ENCODE measurements at places on chromosomes 2 and 18.

- DNase-seq = peak; percentile 31
These were observed 40.3 kb upstream of the SCG2 start for GRCh38 chr2:223642506-223642905.

DNA sequence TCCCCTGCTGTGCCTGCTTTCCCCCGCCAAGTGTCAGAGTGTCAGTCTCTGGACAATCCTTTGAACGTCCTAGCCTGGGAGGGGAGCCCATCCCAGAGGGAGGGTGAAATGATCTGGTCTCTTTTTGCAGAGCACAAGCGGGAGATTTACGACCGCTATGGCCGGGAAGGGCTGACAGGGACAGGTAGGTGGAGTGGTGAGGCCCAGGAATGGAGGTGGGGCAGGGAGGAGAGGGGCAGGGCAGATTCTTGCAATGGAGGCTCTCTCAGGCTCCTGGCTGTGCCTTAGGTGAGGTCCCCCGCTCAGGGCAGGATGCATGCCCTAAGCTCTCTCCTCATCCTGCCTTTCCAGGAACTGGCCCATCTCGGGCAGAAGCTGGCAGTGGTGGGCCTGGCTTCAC, 2.4 kb downstream of the DNAJB2 start:
- DNase-seq = no peak

- peak; percentile 85 for DNase-seq
These were observed 27.4 kb upstream of the MRO start for GRCh38 chr18:50847192-50847591.

DNA sequence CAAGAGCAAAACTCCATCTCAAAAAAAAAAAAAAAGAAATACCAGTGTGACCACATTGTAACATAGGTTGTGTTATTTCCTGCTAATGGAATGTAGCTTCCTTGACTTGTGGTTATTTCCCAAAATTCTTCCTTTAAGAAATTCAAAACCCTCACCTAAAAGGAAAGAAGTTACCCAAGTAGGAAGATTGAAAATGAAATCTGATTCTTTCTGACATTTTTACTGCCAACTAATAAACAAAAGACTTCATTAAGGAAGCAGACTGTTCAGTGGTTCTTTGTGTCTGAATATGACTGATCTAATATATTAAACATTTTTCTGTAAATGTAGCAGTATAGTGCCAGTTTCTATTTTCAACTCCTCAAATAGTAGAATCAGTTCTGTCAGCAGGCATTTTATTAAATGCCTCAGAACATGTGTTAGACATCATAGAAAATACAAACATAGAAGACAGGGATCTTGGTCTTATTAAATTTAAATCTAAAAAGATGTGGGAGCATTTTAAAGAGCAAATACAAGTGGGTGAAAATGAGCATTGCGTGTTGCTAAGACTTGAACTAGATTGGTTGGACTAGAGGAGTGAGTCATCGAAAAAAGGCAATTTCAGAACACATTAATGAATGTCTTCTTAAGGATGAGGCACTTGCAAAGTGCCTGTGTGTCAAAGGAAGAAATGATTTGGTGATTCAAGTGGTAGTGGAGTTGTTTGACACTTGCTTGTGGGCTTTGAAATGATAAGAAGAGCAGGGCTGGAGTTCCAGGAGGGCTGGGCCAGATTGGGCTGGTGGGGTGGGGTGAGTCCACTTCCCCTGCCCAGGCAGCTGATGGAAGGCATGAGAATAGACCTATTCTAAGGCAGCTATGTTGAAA, 53.4 kb downstream of the PKP4 start:
- peak; percentile 67 for DNase-seq

DNA sequence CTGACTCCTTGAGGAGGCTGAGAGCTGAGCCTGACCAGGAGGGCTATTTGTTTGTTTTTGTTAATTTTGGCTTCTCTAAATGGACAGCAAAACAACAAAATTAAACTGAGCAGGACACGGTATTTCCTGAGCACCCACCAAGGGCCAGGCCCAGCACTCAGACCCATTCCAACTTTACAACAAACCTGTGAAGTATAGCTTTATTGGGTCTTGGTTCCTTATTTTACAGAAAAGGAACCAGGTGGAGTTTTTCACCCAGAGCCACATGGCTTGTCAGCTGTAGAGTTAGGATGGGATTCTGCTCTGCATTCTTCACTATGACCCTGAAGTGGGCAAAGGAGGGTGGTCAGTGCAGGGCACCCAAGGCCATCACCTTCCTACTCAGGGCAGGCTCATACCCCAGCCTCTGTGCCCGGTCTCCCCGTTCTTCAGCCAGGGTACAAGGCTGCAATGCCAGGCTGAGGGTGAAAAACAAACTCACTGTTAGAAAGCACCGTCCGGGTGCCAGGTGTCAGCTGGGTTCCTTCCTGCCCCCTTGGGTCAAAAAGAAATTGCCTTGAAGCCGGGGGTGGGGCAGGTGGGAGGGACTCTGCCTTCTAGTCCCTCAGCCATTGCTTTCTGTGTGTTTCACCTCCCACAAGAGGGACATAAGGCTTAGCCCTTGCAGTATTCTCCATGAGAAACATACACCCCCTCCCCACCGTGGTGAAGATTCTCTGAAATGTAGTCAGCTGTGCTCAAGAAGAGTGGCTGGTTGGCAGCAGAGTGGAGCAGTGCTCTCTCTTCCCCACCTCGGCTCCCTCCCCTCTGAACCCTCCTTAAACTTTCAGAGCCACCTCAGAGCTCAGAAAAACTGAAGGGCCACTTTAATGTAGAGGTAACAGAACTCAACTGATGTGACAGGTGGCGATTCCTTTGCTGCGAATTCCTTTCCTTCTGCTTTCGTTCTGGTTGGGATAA, 2.2 kb downstream of the PSD4 start:
- no peak for DNase-seq

DNA sequence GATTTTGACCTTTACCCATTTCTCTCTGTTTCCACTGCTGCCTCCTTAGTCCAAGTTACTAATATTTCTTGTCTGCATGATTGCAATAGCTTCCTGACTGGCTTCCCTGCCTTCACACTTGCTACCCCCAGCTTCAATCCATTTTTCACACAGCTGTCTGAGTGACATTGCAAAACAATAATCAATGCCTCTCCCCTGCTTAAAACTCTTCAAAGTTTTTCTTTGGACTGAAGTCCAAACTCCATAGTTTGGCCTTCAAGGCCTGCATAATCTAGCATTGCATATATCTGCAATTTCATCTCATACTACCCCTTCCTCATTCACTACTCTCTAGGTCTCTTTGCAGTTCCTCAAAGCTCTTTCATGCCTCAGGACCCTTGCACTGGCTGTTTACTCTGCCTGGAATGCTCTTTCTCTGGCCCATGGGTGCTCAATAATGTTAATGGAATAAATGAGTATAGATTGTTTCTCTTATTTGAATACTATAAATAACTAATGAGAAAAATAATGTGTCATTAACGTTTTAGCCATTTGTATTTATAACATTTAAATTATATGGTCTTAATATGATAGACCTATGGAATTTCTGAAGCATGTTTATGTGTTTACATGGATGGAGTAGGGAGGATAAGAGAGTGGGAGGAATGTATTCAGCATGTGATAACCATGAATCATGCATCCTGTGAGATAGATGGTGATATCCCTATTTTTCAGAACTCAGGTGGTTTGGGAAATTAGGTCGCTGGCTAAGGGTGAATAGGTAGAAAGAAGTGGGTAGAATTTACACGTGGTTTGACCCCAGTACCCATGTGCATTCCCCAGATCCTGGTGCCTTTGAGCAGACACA, 5.7 kb upstream of the TMEM178A start:
- DNase-seq = no peak

DNA sequence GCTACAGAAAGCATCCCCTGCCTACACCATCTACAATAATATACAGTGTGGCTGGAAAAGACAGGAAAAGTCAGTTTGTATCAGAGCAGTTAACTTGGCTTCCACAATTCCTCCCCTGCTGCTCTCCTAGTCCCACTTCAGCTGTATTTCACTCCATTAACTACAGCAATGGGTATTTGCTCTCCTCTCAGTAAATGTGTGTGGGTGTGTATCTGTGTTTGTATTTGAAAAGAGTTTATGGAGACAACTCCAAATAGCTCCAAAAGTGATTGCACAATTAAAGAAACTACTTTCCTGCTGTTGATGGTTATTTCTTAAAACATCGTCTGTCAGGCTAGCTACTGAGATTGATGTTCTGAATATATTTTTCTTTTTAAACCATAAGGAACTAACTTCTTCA, 333.7 kb upstream of the FIGN start:
- DNase-seq = no peak

DNA sequence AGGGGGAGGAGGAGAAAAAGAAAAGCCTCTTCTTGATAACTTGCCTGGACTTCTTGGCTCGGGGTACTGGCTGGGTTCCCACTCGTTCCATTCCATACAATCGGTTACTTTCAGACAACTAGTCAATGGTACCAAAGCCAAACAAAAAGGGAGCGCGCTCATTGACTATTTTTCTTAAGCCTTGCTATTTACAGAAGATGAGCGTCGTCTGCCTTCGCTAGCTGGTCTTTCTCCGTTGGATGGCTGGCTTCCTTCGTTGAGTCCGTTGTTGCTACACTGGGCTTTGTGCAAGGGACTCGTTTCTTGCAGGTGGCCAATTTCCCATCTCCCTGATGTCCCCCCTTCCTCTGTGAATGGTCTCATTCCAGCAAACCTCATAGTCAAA, 260.4 kb downstream of the ZNF516 start:
- DNase-seq = no peak

DNA sequence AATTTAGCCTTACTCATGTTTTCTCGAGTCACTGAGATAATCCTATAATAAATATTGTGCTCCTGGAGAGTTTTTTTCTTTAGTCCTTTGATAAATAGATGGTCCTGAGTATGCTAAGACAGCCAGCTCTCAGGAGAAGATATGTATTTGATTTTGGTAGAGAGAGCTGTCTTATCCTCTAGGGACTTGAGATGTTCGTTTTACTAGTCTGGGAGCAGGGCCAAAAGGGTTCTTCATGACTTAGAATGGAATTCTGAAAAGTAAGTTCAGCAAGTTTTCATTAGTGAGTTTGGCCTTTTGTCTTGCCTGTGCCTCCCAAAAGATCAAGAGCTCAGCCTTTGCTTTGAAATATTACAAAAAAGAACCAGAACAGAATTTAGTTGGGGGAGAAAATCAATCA, 246.7 kb downstream of the BABAM2 start:
- DNase-seq = peak; percentile 96

DNA sequence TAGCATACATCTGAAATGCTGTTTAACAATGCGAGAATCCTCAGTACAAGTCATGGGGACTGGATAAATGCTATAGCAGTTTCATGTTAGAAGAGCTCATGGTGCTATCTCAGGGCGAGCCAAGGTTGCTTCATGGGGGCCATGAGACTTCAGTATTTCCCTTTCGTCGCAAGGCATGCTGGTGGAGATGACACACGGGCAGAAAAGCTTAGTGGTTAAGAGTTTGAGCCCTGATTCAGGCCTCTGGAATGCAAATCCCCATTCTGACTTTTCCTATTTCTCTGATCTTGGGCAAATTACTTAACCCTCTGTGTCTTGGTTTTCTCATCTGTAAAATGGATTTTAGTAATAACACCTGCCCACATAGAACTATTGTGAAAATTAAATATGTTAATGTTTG, 57.4 kb upstream of the EPHA4 start:
- peak; percentile 80 for DNase-seq

DNA sequence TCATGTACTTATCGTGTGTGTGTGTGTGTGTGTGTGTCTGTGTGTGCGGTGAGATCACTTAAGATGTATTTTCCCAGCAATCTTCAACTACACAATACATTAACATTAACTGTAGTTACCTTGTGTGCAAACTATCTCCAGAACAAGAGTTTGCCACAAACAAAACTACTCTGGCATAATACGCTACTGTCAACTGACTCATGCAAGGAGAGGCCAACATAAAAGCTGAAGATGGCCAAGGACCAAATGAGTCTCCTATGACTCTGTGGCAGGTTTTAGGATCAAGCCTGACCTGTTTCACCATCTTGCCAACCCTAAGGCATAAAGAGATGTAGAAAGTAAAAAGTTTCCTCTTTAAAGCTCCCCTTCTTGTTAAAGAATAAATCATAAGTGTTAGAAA, 20.1 kb downstream of the CYB5A start:
- peak; percentile 85 for DNase-seq

Data from fibroblast of mammary gland (primary cell).